ENCODE measurements at places on chromosomes 2 and 18.

GRCh38 chr2:6986301-6986911 is 69.2 kb downstream of the RNF144A start:
- no peak for DNase-seq

- DNase-seq = no peak
These were observed 12.0 kb upstream of the GALM start for GRCh38 chr2:38653715-38654527.

GRCh38 chr2:237025090-237025865 is 60.4 kb upstream of the COPS8 start:
- no peak for DNase-seq

GRCh38 chr2:16861111-16861510 is 195.5 kb upstream of the CYRIA start:
- no peak for DNase-seq

DNA sequence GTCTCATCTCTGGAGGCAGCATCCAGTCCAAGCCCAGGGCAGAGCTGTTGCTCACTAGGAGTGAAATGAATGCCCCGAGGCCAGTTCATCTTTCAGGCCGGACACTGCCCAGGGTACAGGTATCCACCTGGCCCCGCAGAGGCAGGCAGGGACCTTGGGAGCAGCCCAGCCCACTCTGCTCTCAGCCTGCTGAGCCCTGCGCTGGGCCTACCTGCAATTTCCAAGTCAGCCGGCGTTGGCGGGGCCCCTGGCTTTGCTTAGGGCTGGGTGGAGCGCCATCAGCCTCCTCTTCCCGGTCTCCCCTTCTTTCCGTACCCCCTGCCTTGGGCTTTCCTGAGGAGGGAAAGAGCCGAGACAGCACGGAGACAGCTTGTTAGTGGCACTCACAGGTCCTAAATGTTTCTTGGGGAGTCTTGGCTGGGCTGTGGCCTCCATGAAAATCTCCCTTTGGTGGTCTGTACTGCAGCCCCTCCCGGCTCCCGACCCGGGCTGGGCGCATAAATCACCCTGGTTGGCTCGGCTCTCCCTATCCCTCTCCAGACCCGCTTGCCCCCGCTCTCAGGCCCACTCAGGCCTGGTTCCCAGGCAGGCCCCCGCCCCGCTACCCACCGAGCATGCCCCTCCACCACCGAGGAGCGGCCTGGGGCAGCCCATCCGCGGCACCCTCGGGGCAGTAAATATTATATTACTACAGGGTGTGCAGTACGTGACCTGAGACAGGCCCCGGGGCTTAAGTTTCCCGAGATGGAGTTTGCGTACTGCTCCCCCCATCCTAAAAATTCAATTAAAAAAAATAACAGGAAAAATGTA is 106.7 kb downstream of the DYSF start:
- no peak for DNase-seq

DNA sequence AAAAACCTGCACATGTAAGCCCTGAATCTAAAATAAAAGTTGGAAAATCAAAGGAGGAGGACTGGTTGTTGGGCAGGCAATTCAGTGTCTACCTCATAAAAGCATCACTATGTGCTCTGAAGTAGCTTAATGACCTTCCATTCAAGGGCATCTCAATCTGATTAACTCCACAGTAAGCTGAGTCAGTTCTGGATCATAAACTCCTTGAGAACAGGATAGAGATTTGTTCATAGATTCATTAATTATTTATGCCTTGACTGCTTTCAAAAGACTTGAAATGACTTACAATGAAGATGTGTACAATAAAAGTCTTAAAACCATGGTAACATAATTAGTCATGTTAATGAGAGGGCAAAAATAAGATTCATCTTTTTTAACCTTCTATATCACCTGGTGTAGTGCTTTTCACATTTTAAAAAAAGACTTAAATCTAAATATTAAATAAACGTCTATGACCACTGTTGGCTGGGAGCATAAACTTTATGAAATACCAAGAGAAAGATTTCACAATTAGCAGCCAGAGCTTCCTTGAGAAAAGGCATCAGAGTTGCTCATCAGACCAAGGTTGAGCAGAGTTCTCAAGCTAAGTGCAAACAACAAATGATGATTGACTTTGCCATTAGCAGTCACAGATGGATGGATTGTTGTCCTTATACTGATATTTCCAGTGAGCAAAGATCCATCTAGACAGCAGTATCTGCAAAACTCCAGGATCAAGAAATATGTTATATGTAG is 237.3 kb upstream of the THUMPD2 start:
- no peak for DNase-seq

DNA sequence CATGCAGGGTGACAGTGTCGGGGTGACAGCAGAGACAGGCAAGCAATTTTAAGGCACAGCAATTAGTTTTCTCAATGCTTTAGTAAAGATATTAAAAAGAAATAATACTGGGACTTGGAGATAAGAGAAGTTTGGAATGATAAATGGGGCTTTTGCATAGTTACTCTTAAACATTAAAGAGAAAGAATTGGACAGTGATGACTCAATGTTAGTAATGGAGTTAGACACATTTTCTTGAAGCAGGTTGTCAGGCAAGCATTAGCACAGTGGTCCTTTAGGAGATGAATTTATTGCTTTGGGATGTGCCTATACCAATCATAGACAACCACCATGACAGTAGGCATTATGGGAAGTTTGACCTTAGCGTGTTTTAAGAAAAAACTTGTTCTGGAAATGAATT is 228.3 kb upstream of the RAB12 start:
- DNase-seq = no peak

- no peak for DNase-seq
These were observed 154.6 kb downstream of the THADA start for GRCh38 chr2:43441195-43441594.

DNA sequence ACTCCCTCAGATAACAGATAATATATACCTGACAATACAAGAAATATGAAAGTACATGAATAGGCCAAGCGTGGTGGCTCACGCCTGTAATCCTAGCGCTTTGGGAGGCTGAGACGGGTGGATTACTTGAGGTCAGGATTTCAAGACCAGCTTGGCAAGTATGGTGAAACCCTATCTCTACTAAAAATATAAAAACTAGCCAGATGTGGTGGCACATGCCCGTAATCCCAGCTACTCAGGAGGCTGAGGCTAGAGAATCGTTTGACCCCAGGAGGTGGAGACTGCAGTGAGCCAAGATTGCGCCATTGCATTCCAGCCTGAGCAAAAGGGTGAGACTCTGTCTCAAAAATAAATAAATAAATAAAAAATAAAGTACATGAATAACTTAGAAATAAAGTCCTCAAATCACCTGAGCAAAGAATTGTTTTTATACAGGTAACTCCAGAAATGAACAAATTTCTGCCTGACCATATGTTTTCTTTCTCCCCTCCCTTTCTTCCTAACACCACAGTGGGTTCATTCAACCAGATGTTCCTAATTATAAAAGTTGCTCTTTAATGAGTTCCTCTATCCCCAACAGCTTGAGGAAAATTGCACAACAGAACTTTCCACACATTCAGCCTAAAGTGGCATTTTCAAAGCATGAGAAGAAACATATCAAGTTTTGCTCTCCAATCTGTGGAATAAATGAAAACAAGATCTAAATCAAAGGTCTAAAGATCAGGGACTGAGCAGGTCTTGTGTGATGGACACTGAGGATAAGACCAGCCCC is 33.6 kb upstream of the AP1S3 start:
- DNase-seq = no peak

GRCh38 chr18:46169464-46169941 is 65.3 kb downstream of the HAUS1 start:
- no peak for DNase-seq

- peak; percentile 20 for DNase-seq
These were observed 116.4 kb downstream of the ZNF521 start for GRCh38 chr18:25235401-25236042.

DNA sequence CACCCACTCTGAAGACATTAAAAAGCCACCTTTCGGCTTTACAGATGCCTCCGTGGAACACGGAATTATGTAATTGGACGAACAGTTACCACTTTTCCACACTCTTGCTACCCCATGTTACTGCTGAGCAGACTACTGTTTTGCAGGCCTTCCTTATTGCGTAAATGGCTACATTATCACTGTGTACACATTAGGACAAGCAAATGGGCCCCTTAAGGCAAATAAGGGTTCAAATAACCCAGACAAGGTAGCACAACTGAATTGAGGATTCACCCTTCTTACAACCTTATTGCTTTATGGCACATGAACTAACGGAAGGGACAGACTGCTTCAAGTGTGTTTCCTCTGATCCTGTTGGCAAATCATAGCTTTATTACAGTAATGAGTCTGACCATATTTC is 832.2 kb upstream of the FANCL start:
- DNase-seq = no peak

DNA sequence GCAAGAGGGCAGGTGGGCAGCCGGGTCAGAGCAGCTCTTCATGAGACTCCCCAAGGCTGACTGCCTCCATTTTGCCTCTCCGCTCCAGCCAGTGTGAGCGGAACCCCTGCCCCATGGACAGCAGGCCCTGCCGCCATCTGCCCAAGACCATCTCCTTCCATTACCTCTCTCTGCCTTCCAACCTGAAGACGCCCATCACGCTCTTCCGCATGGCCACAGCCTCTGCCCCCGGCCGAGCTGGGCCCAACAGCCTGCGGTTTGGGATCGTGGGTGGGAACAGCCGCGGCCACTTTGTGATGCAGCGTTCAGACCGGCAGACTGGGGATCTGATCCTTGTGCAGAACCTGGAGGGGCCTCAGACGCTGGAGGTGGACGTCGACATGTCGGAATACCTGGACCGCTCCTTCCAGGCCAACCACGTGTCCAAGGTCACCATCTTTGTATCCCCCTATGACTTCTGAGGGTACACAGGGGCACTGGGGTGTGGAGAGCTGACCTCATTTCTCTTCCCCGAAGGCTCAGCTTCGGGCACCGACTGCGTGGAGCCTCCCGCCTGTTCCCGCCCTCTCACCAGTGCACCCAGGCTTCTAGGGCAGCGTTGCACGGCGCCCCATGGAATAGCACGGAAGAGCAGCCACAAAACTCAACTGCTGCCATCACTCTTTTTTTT is 49.0 kb downstream of the FBLN7 start:
- DNase-seq = no peak

GRCh38 chr18:14925281-14925709 is 177.3 kb downstream of the ANKRD30B start:
- no peak for DNase-seq

GRCh38 chr2:223049356-223049755 is 2.6 kb upstream of the KCNE4 start:
- no peak for DNase-seq

DNA sequence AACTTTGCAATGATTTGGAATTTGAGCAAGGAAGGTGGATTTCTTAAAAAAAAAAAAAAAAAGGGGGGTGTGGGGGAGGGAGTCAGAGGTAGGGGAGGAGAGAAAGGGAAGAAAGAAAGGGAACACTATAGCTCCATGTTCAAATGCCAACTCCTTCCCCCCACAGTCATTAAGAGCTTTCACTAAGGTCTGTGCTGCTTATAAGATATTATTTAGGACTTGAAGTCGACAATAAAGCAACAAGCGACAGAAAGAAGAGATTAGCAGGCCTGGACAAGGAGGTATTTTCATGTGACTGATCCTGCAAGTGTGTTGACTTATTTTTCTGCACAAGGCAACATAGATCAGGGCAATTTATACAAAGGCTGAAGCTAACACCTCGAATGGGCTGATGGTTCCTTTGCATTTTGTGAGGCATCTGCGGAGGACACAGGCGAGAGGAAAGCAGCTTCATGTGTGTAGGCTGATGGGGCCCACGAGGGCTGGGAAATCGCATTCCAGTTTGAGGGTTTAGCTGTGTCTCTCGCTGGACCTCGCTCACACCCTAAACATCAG is 382.0 kb downstream of the SOX11 start:
- no peak for DNase-seq

- DNase-seq = no peak
These were observed 164.2 kb downstream of the FIGN start for GRCh38 chr2:163571423-163572102.

GRCh38 chr2:1767939-1768691 is 23.8 kb upstream of the PXDN start:
- DNase-seq = no peak

- peak; percentile 75 for DNase-seq
These were observed 208.1 kb downstream of the VAPA start for GRCh38 chr18:10121786-10122515.

GRCh38 chr2:24923106-24923505 is 3.1 kb upstream of the ADCY3 start:
- DNase-seq = no peak

DNA sequence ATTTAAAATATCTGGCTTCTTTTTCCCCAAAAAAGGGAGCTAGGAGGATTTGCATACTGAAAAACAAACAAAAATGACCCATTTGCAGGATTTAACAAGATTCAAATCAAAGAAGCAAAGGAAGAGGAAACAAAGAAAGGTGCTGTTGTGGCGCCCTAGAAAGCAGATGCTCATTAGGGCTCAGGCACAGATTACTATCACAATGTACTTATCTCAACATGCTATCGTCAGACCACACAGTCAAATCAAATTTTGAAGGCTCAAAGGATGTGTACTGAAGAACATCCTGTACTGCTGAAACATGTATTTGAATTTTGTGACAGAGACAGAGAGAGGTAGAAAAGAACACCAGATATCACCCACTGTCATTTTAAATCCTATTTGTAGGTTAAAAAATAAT is 10.9 kb downstream of the RBMS1 start:
- DNase-seq = no peak

DNA sequence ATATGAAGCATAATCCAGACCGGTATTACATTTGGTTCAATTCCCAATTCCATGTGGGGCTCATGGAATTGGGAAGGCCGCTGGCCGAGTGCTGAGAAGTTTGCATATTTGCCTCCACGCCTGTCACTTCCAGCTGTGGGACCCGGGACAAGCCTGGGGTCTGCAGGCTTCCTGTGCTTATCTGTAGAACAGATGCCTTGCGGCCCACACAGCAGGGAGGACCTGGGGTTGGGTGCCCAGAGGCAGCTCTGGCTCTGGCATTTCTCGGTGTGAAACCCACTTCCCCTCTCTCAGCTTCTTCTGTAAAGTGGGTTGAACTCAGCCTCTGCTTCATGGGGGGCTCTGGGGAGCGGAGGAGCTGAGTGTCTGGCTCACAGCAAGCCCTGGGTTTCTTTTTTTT is 97.9 kb downstream of the SH3BP4 start:
- no peak for DNase-seq

DNA sequence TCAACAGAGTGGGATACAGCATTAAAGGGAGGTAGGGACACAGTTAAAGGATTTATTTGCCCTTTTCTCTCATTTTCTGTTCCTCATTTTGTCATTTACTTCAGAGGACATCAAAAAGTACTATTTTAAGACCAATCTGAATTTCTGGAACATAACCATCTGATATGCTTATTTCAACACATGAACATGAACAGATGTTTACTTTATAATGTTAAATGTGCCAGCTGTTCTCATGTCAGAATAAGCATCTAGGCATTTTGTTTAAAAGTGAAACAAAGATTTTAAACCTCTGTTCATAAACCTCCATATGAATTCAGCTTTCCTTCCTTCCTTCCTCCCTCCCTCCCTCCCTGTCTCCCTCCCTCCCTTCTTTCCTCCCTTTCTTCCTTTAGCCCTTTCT is 677.7 kb downstream of the CNTNAP5 start:
- DNase-seq = no peak

DNA sequence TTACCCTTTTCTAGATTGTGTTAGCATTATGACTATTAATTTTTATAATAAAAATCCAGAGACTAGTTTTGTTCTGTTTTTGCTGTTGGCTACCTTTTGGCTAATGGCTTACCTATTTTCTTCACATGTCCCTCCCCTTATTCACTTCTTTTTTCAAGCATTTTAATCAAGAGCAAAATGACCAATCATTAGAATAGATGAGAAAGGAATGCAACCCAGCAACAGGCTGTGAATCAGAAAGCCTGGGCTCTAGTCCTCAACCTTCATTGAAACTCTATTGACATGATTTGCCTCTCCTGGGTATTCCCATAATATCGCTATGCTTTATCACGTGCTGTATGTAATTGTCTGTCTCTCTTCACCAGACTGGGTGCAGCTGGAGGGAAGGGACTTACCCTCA is 370.1 kb downstream of the IRS1 start:
- no peak for DNase-seq

Data from NCI-H1417 treated with DMSO at 0.1 percent for 48 hours (cell line).